ENCODE measurements at places on chromosomes 5 and 9.

- no peak for DNase-seq
These were observed 16.9 kb upstream of the COL5A1 start for GRCh38 chr9:134624621-134625181.

- no peak for DNase-seq
These were observed 63.6 kb downstream of the MRPL36 start for GRCh38 chr5:1736065-1736464.

- no peak for DNase-seq
These were observed 83.2 kb downstream of the IRX1 start for GRCh38 chr5:3678801-3679200.

DNA sequence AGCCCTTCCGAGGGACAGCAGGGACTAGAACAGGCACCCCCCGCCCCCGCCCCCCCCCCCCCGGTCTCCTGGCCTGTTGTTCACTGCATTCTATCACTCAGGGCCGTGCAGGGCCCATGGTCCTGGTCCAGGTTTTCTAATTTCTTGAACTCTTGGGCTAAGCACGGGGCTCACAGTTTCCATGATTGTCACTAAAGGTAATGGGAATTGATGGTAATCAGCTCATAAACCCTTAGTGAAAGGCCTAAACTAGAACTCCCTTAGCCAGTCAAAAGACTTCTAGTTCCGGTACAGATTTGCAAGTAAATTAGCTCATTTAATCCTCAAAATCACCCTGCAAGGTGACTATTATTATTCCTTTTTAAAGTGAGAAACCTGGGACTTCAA lies 14.7 kb upstream of the PWWP2A start:
- DNase-seq, result no peak

DNA sequence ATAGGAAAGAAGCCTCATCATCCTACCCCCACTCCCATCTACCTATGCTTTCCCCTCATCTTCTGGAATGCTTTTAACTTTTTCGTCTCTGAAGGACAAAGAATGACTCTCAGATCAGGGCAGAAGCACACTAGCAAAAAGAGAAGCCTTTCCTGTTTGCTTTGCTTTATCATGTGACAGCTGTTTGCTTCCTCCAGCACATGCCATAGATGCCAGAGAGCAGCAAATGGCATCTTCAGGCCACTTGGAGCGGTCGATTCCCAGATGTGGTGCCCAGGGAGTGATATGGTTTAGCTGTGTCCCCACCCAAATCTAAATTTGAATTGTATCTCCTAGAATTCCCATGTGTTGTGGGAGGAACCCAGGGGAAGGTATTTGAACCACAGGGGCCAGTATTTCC lies 294.8 kb downstream of the GADD45G start:
- DNase-seq, result no peak

GRCh38 chr9:95499847-95500246 lies 16.9 kb downstream of the PTCH1 start:
- DNase-seq, result no peak

- no peak for DNase-seq
These were observed 306.4 kb upstream of the PANK3 start for GRCh38 chr5:168885324-168886120.

DNA sequence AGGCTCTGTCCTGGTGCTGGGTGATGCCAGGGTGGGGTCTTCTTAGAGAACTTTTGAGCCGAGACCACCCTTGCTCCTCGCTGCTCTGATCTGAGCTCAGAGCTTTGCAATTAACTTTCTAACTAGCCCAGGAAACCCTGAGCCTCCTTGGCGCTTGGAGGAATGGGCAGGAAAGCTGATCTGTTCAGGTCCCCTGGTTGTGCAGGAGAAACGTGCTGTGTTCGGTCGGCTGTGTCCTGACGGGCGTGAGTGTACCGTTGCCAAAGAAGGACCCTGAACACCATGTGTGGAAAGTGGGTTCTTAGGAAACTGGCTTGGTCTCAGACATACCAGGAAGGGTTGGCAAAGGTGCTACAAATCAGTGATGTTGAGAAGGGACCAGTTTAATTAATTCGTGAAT lies 1.8 kb downstream of the TCF7 start:
- DNase-seq, result no peak

GRCh38 chr9:92978345-92978875 lies 31.1 kb downstream of the FGD3 start:
- DNase-seq, result no peak

GRCh38 chr9:88179062-88179521 lies 40.8 kb upstream of the SPATA31C2 start:
- no peak for DNase-seq

DNA sequence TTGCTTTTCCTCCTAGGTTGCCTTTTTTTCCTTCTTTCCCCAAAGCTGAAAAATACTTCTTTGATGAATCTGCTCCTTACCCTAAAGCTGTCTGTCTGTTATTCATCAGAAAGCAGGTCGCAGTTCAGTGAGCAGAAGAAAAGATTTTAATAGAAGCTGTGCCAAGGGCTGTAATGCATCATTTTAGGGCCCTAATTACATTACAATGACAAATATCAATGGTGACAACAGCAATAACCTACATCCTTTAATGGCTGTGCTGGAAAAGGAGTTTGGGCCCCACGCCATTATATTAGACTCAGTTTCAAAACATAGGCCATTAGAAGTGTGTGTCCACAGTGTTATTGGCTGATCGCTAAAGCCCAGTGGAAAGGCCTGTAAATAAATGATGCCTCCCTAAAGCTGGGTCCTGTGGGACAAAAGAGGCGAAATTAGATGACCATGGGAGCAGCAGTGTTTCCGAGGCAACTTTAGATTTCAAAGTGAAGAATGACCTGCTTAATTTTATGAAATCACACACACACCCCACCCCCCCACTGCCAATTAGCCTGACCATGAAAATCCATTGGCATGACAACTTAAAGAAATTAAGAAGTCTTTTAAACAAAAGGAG lies 38.4 kb downstream of the TLE4 start:
- DNase-seq, result no peak

- DNase-seq, result no peak
These were observed 8.4 kb downstream of the TPPP start for GRCh38 chr5:684751-685216.

- DNase-seq, result no peak
These were observed 44.8 kb upstream of the CYLC2 start for GRCh38 chr9:102950346-102950745.

DNA sequence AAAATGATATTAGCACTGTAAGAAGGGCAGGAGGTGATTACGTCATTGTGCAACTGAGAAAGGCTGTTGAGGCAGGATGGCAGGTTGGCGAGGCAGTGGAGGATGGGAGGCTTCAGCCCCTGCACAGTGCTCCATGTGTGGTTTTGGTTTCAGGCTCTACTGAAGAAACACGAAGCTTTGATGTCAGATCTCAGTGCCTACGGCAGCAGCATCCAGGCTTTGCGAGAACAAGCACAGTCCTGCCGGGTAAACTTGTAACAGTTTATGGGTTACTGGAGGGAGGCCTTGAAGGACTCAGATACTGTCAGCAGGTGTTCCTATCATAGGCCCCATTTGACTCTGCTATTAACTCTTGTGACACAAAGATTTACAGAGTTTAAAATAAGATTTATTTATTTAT lies 35.1 kb downstream of the SPTAN1 start:
- no peak for DNase-seq

- DNase-seq, result no peak
These were observed 172.3 kb downstream of the PLPPR1 start for GRCh38 chr9:101200852-101201251.

DNA sequence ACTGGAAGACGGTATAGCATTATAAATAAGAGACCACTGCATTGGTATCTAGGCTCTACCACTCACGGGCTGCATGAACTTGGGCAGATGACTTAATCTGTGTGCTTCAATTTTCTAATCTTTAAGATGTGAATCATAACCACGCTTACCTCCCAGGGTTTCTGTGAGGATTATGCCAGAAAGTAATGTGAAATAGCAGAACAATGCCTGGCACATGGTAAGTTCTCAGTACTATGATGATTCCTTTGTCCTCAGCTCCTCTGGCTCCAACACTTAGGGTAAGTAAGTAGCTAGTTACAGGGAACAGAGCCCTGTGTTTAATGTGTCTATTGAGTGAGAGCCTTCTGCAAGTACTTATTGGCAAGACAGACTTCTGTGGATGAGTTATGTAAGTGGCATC lies 31.1 kb downstream of the POU4F3 start:
- no peak for DNase-seq

- DNase-seq, result no peak
These were observed 213.1 kb downstream of the MSX2 start for GRCh38 chr5:174937201-174938123.

DNA sequence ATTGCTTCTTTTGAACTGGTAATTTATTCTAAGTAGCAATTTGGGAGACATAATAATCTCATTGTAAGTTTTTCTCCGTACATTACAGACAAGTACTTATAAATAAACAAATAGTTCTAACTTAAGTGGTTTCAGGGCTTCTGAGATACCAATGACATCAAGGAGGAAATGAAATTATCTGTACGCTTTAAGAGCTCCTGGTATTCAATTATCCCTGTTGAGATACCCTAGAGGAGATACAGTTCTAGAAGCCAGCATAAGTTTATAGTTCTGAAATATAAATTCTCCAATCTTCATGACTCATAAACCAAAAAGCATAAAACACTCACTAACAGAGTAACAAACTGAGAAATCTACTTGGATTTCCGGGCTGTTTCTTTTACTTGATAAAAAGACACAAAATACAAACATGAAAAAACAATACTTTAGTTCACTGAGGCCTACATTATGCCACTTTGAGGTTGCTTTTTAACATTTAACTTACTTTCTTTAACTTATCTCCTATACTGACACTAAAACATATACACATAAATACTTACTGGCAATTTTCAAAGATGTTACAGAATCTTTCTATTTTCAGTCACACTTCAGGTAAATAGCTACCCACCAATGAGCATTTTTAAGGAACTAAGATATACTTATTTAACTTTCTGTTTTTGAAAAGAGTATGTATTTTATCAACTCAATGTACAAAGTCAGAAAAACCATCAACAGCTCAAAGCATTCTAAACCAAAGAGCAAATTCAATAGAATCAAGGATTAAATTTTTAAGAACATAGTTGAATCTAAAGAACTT lies 7.5 kb downstream of the DCTN4 start:
- DNase-seq, result no peak

DNA sequence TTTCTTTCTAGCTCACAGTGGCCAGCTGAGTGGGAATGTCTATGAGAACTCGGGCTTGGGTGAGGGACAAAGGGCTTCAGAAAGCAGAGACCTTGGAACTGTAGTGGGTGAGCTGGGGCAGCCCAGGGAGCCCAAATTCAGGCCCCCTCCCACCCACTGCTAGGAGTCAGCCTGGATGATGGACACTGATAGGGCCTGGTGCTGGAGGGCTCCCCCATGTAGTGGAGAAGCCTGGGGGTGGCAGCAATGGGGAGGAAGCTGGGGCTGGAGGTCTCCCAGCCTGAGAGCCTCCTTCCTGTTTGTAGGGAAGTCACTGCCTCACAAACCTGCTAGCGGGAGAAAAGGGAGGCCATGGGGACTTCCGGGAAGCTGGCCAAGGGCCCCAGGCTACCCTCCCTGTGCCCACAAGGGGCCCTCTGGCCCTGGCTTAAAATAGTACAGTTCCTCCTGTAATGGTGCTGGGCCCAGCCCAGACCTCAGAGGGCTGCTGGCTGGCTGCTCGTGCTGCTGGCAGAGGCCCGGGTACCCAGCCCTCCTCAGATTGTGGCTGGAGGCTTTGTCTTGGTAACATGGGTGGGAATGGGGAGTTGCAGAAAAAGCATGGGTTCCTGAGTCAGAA lies 6.3 kb upstream of the NR5A1 start:
- no peak for DNase-seq

DNA sequence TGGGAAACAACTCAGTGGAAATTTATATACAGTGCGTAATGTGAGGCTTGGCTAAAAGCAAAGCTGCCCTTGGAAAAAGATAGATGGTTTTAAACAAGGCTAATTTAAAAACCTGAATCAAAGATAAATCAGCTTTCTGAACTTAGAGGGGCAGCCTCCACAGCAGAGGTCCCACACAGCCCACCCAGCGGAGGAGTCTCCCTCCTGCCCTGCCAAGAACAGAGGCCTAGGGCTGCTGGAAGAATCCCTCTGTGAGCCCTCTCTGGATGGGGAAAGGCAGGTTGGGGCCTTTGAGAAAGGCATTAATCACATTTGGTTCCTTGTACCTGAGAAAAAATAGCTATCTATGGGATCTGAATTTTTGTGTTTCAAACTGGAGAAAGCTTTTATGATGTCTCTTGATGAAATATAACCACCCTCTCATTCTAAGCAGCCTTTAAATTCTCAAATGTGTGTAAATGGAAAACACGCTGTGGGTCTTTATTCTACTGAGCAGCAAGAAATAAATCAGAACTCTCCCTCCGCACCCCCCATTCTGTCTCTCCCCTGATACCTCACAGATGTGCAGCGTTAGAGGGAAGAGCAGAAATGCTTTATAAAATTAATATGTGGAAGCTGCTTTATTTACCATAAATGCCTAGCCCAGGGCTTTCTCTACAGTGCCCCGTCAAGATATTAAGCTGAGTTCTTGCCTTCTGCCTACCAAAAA lies 329.2 kb downstream of the EFNA5 start:
- no peak for DNase-seq

GRCh38 chr5:171093598-171093997 lies 215.4 kb upstream of the TLX3 start:
- no peak for DNase-seq

DNA sequence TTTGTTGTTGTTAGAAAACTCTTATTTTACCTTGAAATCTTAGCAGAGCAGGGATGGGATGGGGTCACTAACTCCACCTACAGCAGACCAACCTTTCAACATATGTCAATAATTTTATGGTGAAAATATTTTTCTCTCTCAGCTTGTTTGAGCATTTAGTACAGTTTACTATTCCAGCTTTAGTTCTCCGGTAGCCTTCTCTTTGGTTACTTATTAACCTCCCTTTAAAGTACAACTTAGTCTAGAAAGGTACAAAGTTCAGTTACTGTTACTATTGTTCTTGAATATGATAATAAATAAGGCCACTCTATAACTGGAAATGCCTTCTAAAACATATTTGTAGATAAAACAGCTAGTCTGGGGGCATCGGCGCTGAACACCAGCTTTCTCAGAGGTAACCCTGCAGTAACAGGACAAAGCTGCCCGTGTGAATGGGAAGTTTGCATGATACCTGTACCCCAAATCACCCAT lies 233.3 kb downstream of the PCSK1 start:
- no peak for DNase-seq

DNA sequence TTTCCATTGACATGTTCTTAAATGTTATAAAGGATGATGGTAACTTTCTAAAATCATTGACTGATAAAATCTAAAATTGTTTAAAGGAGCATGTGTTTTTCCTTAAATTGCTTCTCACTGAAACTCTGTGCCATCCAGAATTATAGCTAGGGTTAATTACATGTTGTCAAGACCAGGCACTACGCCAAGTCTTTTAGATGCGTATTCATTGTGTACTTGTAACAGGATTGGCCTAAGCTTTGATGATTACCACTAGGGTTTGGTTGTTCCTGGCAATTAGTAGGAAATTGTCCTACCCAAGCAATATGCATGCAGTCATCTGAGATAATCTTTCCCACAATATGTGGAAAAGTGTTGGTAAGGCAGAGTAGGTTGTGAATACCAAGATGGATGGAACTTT lies 43.8 kb downstream of the PRKACG start:
- DNase-seq, result no peak

GRCh38 chr9:73056245-73056644 lies 95.4 kb upstream of the ANXA1 start:
- DNase-seq, result no peak

- no peak for DNase-seq
These were observed 114.0 kb upstream of the MTAP start for GRCh38 chr9:21688108-21689102.

Measured in activated T-helper 1 cell treated with Interleukin-2 at 50 U/mL for 16 hours (primary cell).